ENCODE measurements at places on chromosomes 7 and 10. TPM values are rescaled to one million over a fixed set of nuclear protein-coding genes. Genes with fewer than 3 reads are reported as not detected.
A peak's percentile ranks its signal among the peaks of the same experiment; 100 is the strongest.

The CPN1 gene
- total RNA-seq, result not detected

GRCh38 chr7:27167916-27168264 lies 2.6 kb upstream of the HOXA9 start:
- no peak for DNase-seq

DNA sequence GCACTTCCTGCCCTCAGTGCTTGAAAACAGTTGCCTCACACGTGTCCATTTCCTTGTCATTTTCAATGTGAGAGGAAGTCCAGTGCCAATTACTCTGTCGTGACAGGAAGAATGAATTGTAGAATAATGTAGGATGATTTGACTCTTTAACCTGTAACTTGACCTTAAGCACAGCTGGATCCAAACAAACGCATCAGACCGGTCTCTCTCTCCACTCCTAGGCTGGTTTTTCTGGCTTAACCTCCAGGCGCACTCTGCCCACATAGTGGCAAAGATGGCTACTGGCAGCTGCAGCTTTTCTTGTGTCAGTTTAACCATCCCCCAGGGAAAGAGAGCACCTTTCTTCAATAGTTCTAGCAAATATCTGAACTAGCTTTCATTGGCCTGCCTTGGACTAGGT lies 29.4 kb upstream of the PNLIPRP3 start:
- DNase-seq, result no peak

The HGF gene
- total RNA-seq, result 8.6 TPM

GRCh38 chr10:35050568-35050967 lies 39.6 kb downstream of the CUL2 start:
- DNase-seq, result no peak

GRCh38 chr7:32587411-32587948 lies 92.2 kb downstream of the AVL9 start:
- no peak for DNase-seq

The EPDR1 gene
- total RNA-seq, result 37.8 TPM

GRCh38 chr7:6647080-6647479 lies 10.0 kb downstream of the ZNF316 start:
- DNase-seq, result no peak

- DNase-seq, result no peak
These were observed 33.2 kb upstream of the CALU start for GRCh38 chr7:128705891-128706333.

The METTL27 gene
- 7.0 TPM for total RNA-seq

DNA sequence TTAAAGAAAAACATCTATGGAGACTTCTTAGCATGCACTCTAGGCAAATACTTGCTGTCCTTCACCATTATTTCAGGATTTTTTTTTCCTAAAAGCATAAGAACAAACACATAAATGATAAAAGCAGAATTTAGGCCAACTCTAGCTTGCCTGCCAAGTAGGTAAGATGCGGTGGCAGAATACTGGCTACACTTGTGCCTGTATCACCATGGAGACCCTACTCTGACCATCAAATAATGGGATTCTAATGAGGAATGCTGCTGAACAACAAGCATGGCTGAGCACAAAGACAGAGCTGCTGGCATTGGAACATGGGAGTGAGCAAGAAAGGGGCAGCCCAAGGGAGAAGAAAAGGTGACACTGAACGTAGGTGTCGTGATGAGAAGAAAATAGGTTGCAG lies 18.5 kb upstream of the TAS2R40 start:
- DNase-seq, result no peak

DNA sequence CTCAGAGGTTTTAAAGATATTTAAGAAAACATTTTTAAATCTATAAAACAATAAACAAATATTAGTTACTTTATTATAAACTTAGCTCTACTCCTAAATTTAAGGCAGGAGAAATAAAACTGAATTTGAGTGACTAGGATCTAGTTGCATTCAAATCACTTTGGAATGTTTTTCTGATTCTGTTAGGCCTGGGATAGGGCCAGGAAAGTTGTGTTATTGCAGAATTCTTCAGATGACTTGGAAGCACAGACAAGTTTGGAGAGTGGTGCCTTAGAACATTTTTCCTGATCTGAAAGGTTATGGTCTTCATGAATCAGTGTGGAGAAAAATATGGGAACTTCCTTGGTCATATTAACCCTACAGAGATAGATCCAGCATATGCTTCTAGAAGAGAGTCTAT lies 15.6 kb upstream of the SLC25A13 start:
- no peak for DNase-seq

- peak; percentile 85 for DNase-seq
These were observed 108.1 kb upstream of the AGR3 start for GRCh38 chr7:16989811-16990413.

The ASZ1 gene
- total RNA-seq, result not detected

- DNase-seq, result no peak
These were observed 564.6 kb downstream of the GALNT17 start for GRCh38 chr7:71696511-71696910.

- DNase-seq, result no peak
These were observed 985.6 kb upstream of the GHITM start for GRCh38 chr10:83153714-83154113.

GRCh38 chr10:20299034-20299736 lies 483.0 kb downstream of the PLXDC2 start:
- DNase-seq, result no peak

The NCF1 gene
- 5.0 TPM for total RNA-seq

DNA sequence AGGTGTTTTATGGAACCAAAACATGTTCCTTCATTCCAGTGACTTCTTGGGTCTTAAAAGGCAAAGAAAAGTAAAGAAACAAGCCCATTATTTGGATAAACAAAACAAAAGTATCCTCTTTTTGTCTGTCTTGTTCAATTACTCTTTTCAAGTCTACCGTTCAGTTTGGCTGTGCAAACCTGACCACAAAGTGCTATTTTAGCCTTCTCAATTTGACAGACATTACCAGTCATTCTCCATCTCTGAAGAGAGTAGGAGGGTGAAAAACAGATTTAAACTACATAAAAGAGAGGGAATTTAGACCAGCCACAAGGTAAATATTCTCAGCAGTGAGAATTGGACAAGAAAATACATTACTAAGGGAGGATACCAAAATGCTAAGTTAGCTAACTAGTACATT lies 145.2 kb downstream of the GRM3 start:
- DNase-seq, result no peak

DNA sequence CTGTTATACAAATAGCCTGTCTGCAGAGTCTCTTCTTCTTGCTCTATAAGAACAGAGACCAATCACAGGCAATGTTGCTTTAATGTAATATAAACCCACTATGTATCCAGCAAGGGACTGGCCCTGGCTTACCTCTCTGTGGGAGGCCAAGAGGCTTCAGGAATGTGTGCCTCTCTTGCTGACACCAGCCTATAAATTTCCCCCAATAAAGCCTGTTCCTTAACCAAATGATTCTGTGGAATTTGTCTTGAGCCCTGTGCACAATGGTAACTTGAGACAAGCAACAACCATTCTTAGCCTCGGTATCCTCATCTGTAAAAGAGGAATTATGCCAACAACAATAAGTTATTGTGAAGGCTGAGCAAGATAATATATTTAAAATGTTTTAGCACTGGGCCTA lies 563.7 kb downstream of the GRM8 start:
- no peak for DNase-seq

DNA sequence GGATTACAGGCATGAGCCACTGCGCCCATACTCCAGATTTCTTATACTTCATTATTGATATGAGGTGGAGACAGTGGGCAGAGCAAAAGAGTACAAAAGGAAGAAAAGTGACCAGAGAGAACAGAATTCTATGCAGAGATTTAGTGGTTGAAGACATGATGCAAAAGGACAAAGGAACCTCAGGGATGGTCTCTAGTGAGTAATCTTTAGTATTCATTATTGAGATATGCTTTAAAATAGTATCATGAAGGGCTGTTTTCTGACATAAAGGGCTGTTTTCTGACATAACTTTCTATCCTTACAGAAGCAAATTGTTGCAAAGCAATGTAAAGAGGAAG lies 81.2 kb upstream of the OIT3 start:
- no peak for DNase-seq

- DNase-seq, result no peak
These were observed 700.5 kb upstream of the CELF2 start for GRCh38 chr10:10317151-10317550.

The CCDC146 gene
- 15.5 TPM for total RNA-seq

GRCh38 chr10:132232023-132232951 lies 45.5 kb downstream of the DPYSL4 start:
- DNase-seq, result no peak

DNA sequence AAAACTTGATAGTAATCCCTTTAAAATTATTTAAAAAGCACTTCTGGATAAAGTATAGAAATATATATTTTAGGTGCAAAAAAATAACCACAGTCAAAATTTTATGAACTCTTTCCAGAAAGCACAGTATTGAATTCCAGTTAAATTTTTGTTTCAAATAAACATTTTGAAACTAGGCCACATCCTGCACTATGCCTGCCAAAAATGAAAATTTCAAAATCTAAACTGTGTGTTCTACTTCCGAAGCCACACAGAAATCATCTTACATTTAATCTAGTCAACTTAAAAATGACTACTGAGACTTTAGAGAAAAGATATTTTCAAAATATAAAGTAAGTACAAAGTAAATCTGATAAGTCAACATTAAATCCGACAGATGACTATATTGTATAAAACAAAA lies 50.0 kb downstream of the MAGI2 start:
- no peak for DNase-seq

- no peak for DNase-seq
These were observed 177.8 kb upstream of the MKLN1 start for GRCh38 chr7:131149840-131150239.

The GPR15LG gene
- total RNA-seq, result 1.3 TPM

The PDE6C gene
- total RNA-seq, result not detected

DNA sequence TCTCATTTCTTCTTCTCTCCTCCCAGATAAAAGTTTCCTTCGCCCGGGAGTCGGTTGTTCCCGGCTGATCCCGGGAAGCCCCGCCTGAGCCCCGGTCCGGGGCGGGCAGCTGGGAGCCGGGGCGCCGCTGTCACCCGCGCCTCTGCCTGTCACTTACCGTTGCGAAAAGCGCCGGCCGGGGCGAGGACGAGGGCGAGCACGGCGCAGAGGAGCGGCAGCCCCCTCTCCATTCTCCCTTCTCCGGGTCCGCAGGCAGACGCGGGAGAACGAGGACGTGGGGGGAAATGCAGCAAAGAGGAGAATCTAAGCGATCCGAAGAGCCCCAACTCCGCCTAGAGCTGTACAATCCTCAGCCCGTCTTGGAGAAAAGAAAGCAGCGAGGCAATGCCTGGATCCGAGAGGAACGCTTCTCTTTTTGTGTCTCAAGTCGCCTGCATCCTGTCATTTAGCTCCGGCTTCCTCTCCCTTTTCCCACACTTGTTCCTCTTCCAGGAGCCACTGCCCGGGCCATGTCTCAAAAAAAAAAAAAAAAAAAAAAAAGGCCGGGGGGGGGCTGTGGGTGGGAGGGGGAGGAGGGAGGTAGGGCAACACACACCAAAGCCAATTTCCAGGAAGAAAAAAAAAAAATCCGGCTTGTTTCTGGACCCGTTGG lies at the start of gene NRP1:
Gene NRP1 (minus strand): TSS at position 515 of the 652 bp plus-strand sequence. CDS start 285 bp downstream, at position 230.
- DNase-seq, result no peak

GRCh38 chr7:38660427-38661099 lies 29.4 kb upstream of the AMPH start:
- no peak for DNase-seq

The CYP3A7 gene
- 1.5 TPM for total RNA-seq

- DNase-seq, result peak; percentile 61
These were observed 530.9 kb upstream of the AUTS2 start for GRCh38 chr7:69067397-69067796.

The CCL24 gene
- not detected for total RNA-seq

DNA sequence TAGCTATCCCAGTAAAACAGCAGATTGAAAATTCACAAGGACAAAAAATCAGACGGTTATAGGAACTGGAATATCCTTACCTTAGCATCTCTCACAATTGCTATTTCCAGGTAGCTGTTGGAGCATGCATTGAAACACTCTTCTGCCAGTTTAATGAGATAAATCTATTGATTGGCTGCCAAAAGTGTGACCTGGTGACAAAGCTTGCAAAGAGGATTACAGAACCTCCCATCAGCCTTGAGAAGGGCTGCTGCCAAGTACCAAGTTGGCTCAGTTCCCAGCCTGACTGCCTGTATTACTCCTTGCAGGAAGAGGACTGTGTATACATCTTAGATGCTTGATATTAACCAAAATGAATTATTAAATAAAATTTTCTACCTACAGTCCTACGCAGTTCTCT lies 5.1 kb downstream of the PRLHR start:
- DNase-seq, result peak; percentile 53

DNA sequence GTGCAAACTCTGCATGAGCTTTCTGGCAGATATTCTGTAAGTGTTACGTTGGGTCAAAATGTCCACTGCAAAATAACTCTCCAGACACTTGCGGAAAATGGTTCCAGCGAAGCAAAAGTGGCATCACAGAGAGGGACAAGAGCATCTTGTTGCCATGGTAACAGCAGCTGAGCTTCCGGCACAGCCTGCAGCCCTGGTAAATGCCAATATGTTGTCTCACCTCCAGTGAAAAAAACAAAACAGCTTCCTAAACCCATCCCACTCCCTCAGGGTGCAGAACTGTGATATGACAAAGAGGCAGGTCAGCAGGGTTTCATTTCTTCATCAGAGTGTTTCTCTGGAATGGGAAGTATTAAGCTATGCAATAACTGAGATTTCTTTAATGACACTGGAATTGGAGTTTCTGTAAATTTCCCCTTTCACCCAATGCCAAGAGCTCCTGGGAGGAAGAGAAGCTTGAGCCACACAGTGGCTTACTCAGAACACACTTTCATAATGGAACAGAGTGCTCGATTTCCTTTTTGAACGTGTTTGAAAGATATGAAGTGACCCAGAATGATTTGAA lies 65.6 kb downstream of the FOXI2 start:
- DNase-seq, result no peak

DNA sequence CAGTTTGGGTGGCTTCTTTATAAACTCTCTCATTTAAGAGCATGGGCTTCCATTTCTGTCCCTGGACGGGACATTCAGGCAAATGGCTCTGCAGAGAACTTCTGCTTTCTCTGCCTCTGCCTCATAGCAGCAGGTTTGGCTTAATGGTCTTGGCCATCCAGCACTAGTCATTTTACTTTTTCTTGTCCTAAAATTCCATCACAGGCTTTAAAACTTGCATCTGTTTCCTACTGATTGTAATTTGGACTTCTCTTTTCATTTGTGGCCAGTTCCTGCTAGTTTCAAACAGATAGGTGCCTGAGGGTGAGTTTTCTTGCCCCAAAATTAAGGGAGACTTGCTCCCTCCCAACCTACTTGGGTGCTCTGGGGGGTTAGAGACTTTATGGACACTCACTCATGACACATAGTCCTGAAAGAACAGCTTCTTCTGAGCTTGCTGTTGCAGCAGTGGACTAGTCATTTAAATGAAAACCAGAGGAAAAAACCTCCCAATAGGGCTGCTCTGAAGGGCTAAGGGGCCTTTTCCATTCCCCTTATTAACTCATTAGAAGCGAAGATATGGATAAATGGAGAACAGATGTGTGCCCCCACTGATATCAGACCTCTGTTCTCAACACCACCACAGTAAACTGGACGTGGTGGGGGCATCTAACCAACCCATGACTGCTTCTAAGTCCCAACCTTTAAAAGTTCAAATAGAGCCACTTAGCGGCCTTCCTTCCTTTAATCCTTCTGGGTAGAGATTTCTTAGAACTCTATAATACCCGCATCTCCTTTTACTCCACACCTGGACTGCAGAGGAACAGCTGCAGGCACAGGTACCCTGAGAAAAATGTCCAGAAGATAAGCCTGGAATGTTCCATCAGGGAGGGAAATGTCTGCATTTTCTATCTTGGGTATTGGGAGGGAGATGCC lies 38.8 kb downstream of the SVOPL start:
- no peak for DNase-seq
